ENCODE measurements at places on chromosomes 12 and 14.
A peak's percentile ranks its signal among the peaks of the same experiment; 100 is the strongest.

DNA sequence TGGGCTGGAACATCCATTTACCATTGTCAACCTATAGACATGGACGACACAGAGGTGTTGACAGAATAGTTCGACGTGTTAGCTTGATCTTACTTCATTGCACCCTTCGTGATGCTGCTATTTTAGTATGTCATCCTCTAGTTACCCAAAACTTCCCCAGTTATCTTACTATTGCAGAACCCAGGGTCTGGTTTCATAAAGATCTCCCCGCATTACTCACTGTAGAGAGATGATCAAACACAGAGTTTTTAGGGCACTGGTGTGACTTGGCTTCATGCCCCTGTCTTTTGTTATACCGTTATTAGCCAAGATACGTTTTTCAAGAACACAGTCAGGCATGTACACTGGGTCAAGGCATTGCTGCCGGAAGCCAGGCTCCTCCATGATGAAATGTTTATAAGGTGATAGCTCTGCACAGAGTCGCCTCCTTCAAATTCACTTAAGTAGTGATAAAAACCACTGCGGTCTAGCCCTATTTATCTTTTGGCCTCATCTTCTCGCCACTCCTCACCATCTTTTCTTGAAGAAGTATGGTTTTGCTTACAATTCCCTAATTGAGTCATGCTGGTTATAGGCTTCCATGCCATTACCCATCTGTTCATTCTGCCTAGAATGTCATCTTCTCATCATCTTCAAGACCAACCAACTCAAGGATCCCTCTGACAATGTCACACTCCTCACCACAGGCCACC, 1127.9 kb downstream of the VRK1 start:
- no peak for DNase-seq

DNA sequence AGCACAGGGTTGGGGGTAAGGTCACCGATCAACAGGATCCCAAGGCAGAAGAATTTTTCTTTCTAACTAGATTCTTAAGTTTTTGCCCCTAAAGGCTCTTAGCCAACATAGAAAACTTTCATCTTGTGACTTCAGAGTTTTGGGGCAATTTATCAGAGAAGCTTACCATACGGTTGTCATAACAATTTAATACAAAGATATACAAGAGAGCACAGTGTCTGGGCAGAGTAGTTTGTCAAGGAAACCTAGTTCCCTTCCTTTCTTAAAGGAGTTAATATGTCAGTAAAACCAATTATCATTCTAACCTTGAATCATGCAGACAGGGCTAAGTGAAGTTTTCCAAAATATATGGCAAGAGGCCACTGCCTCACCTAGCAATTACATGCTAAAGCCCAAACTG, 18.4 kb downstream of the NR2C1 start:
- no peak for DNase-seq

DNA sequence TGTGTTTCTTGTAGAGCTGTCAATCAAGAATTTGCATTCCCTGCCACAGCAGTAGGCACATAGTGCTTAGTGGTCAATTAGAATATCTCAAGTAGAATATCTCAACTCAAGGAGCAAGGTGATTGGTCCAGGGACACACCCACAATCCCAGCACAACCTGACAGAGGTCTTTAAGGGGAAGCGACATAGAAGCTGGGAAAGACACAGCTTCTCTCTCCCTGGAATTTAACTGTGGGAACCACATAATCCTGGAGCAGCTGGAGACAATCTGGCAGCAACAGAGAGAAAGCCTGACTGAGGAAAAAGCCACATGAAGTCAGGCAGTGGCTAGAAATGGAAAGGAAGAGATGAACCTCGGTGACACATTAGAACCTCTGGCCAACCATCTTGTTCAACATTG, 85.7 kb upstream of the LMO3 start:
- no peak for DNase-seq

- DNase-seq = no peak
Observed at GRCh38 chr12:49706351-49707127, 666 bp downstream of the FMNL3 start.

GRCh38 chr14:50835280-50835679, 4.3 kb upstream of the NIN start:
- DNase-seq = no peak

DNA sequence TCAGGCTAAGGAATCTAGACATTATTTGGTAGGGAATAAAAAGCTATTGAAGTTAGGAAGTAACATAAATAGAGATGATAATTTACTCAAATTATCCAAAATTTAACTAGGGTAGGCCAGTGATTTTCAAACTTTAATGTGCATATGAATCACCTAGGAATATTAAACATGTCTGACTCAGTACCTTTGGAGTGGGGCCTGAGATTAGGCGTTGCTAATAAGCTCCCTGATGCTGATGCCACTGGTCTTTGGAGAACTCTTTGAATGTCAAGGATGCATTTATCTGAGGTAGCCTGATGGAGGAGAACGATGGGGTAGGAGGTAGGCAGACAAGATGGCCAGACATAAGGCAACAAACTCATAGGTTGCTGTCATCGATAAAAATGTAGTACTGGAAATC, 33.2 kb downstream of the EFCAB11 start:
- DNase-seq = no peak

- no peak for DNase-seq
Observed at GRCh38 chr12:68530965-68531364, 79.7 kb upstream of the RAP1B start.

- DNase-seq = no peak
Observed at GRCh38 chr14:104221071-104221625, 82.8 kb downstream of the KIF26A start.

DNA sequence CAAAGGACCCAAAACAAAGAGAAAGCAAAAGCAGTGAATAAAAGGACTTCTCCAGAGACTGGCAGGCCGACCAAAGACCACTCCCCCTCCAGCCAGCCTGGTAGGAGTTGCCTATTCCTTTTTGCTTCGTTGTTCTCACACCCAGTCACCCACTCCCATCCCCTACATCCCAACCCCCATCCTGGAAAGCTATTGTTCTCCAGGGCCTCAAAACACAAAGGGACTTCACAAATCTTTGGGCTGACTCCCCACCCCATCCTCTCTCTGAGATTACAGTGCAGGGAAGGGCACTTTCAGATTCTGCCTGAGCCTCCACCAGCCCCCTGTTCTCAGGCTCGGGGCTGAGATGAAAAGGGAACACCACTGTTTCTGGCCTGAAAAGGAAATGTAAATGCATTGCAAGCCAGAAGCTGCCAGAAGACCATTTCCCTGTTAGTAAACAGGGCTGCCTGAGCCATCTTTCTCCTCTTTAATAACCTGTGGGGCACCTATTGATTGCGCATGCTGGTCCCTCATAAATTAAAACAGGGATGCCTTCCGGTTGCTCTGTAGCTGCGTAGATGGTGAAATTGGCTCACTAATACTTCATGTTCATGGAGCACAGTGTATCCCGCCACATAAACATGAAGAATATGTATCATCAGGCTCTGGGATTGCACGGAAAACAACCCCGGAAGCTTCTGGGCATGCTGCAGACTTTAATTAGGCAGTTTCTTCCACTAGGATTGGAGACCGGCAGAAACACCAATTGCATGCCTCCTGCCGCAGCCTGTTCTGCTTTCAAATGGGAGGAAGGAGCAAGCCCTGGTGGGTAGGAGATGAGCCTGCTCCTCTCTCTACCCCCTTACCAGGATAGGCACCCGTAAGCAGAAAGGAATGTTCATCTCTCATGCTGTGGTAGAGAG, 130.3 kb upstream of the FUT8 start:
- DNase-seq = no peak

DNA sequence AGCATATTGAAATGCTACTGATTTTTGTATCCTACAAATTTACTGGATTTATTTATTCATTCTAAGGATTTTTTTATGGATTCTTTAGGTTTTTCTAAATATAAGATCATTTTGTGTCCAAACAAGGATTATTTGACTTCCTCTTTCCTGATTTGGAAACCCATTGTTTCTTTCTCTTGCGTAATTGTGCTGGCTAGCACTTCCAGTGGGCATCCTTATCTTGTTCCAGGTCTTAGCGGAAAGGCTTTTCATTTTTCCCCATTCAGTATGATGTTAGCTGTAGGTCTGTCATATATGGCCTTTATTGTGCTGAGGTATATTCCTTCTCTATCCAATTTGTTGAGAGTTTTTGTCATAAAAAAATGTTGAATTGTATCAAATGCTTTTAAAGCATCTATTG, 57.2 kb upstream of the RHOJ start:
- no peak for DNase-seq

GRCh38 chr12:62597253-62597652, 130.6 kb downstream of the MON2 start:
- no peak for DNase-seq

DNA sequence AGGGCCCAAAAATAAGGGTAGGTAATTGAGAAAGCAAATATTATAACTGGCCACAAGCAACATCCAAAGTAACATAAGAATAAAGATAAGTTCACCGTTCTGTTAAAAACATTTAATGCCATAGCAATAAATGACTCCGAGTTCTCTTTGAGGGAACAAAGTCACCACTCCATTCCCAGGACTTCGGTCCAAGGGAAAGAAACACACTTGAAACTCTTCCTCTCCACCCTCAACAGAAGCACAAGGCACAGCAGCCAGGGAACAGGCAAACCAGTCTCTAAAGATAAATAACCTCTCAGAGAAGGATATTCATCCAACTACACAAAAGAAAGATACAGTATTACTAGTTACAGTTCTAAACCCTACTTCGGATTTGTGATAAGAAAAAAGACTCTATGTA, 2.5 kb downstream of the SETD3 start:
- DNase-seq = no peak

- no peak for DNase-seq
Observed at GRCh38 chr14:102606296-102606695, 13.8 kb downstream of the RCOR1 start.

DNA sequence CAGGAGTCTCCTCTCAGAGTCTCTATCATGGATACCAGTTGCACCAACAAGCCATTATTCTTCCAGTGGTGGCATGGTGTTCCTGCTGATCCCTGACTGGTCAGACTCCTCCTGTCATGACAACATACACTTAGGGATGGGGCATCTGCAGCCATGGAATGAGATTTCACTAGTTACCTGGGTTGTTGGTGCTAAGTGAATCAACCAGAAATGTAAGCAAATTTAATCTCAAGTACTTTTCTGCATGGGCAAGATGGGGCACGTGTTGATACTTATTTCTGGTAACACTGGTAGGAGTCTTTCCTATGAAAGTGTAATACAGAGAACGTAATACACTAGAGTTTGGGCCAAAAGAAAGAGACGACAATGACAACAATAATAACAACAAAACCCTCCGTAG, 211.5 kb upstream of the FOXN3 start:
- DNase-seq = peak; percentile 46

- DNase-seq = no peak
Observed at GRCh38 chr14:106062502-106063272, 536.3 kb downstream of the TMEM121 start.

- DNase-seq = no peak
Observed at GRCh38 chr14:53949201-53949600, 7.4 kb downstream of the BMP4 start.

- DNase-seq = no peak
Observed at GRCh38 chr14:74804219-74804825, 41.2 kb downstream of the YLPM1 start.

- DNase-seq = no peak
Observed at GRCh38 chr14:65301862-65302539, 110.5 kb upstream of the FUT8 start.

DNA sequence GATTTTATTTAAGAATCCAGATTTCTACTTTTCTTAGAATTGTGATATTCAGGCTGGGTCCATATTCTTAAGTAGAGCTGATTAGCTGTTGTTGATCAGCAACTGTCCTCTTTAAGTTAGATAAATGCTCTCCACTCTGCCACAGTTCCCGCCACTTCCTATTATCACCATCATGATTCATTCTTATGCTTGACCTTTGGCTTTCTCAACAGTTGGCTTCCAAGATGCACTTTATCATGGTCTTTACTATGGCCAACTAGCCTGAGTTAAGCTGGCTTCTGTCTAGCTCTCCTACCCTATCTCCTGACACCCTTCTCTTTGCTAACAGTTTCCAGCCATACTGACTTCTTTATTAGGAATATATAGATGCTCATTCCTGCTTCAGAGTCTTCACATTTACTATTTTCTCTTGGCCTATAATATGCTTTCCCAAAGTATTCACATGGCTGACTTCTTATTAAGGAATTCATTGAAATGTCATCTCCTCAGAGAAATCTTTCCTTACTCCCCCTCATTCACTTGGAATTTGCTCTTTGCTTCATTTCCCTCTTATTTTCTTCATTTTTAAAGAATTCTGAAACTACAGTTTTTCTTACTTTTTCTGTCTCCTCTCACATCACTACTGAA, 149.0 kb upstream of the IGF1 start:
- no peak for DNase-seq

DNA sequence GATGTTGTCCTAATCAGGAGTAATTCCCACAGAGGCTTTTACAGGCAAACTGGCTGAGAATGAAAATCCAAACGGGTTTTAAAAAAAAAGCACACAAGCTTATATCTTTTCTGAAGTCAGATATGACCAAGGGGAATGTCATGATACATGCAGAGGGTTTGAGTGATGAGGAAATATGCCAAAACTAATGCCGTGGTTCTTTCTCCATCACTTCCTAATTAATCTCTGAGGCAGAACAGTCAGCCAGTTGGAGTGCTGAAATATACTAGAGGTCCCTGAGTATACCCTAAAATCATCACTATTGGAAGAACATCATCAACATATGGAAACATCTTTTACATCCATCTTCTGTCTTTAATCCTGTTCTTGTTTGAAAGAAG, 160.8 kb upstream of the FAR2 start:
- no peak for DNase-seq

DNA sequence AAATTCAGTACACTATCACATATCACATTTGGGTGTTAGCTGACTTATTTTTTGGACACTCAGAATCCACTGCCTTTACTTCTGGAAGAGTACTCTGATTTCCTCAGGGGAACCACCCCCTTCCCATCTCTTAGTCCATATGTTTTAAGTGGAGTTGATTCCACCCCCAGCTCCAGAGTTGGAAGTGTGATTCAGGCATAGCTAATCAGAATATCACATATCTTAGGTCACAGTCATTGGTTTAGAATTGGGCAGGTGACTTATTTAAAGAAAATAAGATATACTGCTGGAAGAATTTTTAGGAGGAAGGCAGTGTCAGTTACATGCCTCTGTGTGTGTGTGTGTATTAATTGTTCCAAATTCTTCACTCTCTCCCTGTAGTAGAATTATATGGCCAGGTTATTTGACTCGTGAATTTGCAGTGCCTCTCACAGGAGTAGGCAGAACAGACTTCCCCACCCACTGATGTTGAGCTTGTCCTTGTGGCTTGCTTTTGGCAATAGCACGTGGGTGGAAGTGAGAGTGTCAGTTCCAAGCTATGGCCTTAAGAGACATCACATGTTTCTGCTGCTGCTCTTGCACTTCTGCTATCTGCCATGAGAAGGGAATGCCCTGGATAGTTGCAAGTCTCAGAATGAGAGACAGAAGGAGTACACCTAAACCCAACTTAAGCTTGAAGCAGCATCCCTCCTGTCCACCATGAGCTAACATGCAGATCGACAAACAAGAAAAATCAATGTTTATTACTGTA, 6.4 kb upstream of the GAS2L3 start:
- DNase-seq = no peak

DNA sequence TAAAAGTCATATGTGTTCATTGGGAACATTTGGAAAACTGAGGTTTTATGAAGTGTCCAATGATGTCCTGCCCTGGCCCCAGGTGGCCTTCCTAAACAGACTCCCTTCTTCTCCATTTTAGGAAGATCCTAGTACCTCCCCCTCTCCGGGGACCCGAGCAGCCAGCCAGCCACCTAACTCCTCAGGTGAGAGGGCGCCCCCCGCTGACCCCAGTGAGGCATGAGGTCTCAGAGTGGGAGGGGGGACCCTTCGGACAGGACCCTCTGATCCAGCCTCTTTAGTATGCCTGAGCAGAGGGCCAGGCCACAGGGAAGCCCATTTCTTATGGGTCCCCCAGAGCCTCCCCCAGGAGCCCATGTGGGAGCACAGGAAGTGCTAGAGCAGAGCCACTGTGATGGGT, 23.7 kb downstream of the DEGS2 start:
- no peak for DNase-seq
